Immature natural killer cell (primary cell): ENCODE measurements at places on chromosomes 5 and 9. TPM values are rescaled to one million over a fixed set of nuclear protein-coding genes. Genes with fewer than 3 reads are reported as not detected.

The SHOC1 gene
- not detected for polyA plus RNA-seq

The LCN10 gene
- polyA plus RNA-seq, result not detected

The LEAP2 gene
- polyA plus RNA-seq, result 2.0 TPM

The NCS1 gene
- 0.26 TPM for polyA plus RNA-seq

The MTAP gene
- 10.6 TPM for polyA plus RNA-seq

The IL3 gene
- 0.20 TPM for polyA plus RNA-seq

The ZNF300 gene
- polyA plus RNA-seq, result 0.40 TPM

The ENC1 gene
- polyA plus RNA-seq, result 17.2 TPM

The WHRN gene
- polyA plus RNA-seq, result 1.4 TPM

The FAM174A gene
- 7.7 TPM for polyA plus RNA-seq

- H3K36me3 ChIP-seq, result no peaks in the 10 kb centered on the region
- H3K4me3 ChIP-seq, result no peak overlapping the region
- no peak for DNase-seq
- peaks cover 2% of the 10 kb centered on the region for H3K27me3 ChIP-seq
- H3K4me1 ChIP-seq, result no peaks in the 10 kb centered on the region
- no peak overlapping the region for H3K27ac ChIP-seq
Measured at GRCh38 chr9:121888438-121888775, 204.7 kb downstream of the TTLL11 start.

GRCh38 chr5:128169401-128170017 lies 85.9 kb downstream of the SLC12A2 start:
- DNase-seq, result no peak
- H3K4me3 ChIP-seq, result no peak overlapping the region
- H3K36me3 ChIP-seq, result peaks cover 34% of the 10 kb centered on the region
- no peaks in the 10 kb centered on the region for H3K27me3 ChIP-seq
- no peaks in the 10 kb centered on the region for H3K4me1 ChIP-seq

- H3K27me3 ChIP-seq, result peaks cover 8% of the 10 kb centered on the region
- no peaks in the 10 kb centered on the region for H3K4me1 ChIP-seq
- no peaks in the 10 kb centered on the region for H3K36me3 ChIP-seq
- DNase-seq, result no peak
Measured at GRCh38 chr9:94584555-94584954, 9.1 kb downstream of the FBP2 start.

GRCh38 chr5:57843059-57843367 lies 360.4 kb upstream of the ACTBL2 start:
- H3K27me3 ChIP-seq, result peaks cover 3% of the 10 kb centered on the region
- H3K4me1 ChIP-seq, result no peaks in the 10 kb centered on the region
- H3K4me3 ChIP-seq, result no peak overlapping the region
- H3K27ac ChIP-seq, result no peak overlapping the region
- no peak for DNase-seq

DNA sequence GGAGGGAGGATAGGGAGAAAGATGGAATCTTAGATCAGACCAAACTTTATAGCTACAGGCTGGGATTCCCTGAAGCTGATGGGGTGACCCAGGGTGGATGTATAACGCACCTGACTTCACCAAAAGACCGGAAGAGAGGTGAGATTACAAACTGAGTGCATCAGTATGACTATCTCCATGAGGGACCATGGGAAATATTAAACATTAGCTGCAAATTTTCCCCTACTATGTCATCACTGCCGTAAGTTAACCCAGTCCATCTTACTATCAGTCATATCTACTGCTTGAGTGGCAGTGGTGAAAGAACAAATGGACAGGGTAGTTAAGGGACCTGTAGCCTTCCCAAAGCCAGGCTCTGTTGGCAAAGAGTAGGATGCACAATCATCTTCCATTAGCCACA lies 368.3 kb downstream of the EFNA5 start:
- DNase-seq, result no peak
- peaks cover 4% of the 10 kb centered on the region for H3K36me3 ChIP-seq
- H3K27ac ChIP-seq, result no peak overlapping the region
- H3K4me1 ChIP-seq, result peaks cover 31% of the 10 kb centered on the region
- no peak overlapping the region for H3K4me3 ChIP-seq

DNA sequence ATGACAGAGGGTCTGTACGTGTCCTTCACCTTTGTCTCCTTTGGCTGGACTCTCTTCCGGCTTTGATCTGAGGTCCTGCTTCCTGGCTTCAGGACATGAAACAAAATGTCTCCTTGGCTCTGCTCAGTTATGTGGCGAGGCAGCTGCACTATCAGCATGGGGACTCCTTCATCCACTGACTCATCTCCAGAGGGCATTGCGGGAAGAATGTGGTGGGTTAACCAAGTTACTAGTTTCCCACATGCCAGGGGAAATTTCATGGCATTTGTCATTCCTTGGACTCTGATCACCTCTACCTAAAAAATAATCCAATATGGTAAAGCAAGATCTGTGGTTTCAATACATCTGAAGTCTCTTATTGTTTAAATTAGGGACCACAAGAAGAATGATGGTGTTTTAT lies 259.7 kb downstream of the MED10 start:
- H3K4me3 ChIP-seq, result no peak overlapping the region
- H3K27ac ChIP-seq, result no peak overlapping the region
- H3K36me3 ChIP-seq, result no peaks in the 10 kb centered on the region
- DNase-seq, result no peak
- H3K27me3 ChIP-seq, result peaks cover 3% of the 10 kb centered on the region
- H3K4me1 ChIP-seq, result no peaks in the 10 kb centered on the region

GRCh38 chr9:136282272-136282861 lies 21.5 kb downstream of the CCDC187 start:
- no peaks in the 10 kb centered on the region for H3K36me3 ChIP-seq
- no peak for DNase-seq
- H3K27ac ChIP-seq, result no peak overlapping the region

GRCh38 chr9:87556821-87557220 lies 59.2 kb downstream of the DAPK1 start:
- H3K27me3 ChIP-seq, result peaks cover 4% of the 10 kb centered on the region
- no peak overlapping the region for H3K27ac ChIP-seq
- H3K36me3 ChIP-seq, result no peaks in the 10 kb centered on the region
- no peak overlapping the region for H3K4me3 ChIP-seq
- DNase-seq, result no peak
- H3K4me1 ChIP-seq, result no peaks in the 10 kb centered on the region

- H3K4me1 ChIP-seq, result no peaks in the 10 kb centered on the region
- H3K27me3 ChIP-seq, result peaks cover 2% of the 10 kb centered on the region
- H3K36me3 ChIP-seq, result no peaks in the 10 kb centered on the region
Measured at GRCh38 chr5:122699201-122699600, 75.7 kb upstream of the SNX2 start.

DNA sequence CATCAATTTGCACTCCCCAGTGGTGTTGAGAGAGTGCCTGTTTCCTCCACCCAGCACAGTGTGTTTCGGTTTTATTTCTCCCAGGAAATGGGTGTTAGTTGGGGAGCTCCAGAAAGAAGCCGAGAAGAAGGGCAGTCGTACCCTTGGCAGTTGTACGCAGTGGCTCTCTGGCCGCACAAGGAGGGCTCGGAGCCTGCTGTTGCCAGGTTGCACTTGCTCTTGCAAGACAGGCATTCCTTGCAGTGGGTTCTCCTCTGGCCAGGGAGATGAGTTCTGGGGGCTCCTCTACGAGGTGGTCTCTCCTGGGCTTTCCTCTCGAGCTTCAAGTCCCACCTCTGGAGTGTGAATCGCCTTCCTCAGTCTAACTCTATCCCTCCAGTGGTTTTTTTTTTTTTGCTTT lies 29.1 kb downstream of the QRFP start:
- no peak for DNase-seq
- H3K36me3 ChIP-seq, result peaks cover 10% of the 10 kb centered on the region
- no peak overlapping the region for H3K4me3 ChIP-seq
- no peaks in the 10 kb centered on the region for H3K27me3 ChIP-seq
- H3K27ac ChIP-seq, result no peak overlapping the region
- no peaks in the 10 kb centered on the region for H3K4me1 ChIP-seq

GRCh38 chr9:88753691-88754367 lies 218.9 kb downstream of the NXNL2 start:
- H3K4me3 ChIP-seq, result no peak overlapping the region
- no peaks in the 10 kb centered on the region for H3K36me3 ChIP-seq
- H3K4me1 ChIP-seq, result no peaks in the 10 kb centered on the region
- H3K27ac ChIP-seq, result no peak overlapping the region

GRCh38 chr9:136969150-136969549 lies 8.2 kb upstream of the PTGDS start:
- peaks cover 23% of the 10 kb centered on the region for H3K4me1 ChIP-seq
- no peak for DNase-seq
- H3K27me3 ChIP-seq, result peaks cover 11% of the 10 kb centered on the region
- H3K27ac ChIP-seq, result no peak overlapping the region

DNA sequence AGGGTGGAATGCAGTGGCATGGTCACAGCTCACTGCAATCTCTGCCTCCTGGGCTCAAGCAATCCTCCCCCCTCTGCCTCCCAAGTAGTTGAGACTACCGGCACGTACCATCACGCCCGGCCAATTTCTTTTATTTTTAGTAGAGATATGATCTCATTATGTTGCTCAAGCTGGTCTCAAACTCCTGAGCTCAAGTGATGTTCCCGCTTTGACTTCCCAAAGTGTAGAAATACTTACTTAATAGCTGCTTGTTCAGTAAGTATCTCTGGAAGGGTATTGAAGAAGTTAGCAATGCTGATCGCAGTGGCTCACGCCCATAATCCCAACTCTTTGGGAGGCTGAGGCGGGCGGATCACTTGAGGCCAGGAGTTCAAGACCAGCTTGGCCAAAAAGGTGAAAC lies 35.7 kb upstream of the PLIN2 start:
- peak overlapping the region; percentile 17 for H3K27ac ChIP-seq
- no peaks in the 10 kb centered on the region for H3K36me3 ChIP-seq
- no peaks in the 10 kb centered on the region for H3K27me3 ChIP-seq
- H3K4me3 ChIP-seq, result no peak overlapping the region

- no peaks in the 10 kb centered on the region for H3K27me3 ChIP-seq
- H3K4me3 ChIP-seq, result no peak overlapping the region
- H3K36me3 ChIP-seq, result peaks cover 22% of the 10 kb centered on the region
- no peaks in the 10 kb centered on the region for H3K4me1 ChIP-seq
- no peak overlapping the region for H3K27ac ChIP-seq
- no peak for DNase-seq
Measured at GRCh38 chr5:80793354-80793753, 138.6 kb upstream of the DHFR start.

- no peaks in the 10 kb centered on the region for H3K36me3 ChIP-seq
- peaks cover 5% of the 10 kb centered on the region for H3K27me3 ChIP-seq
- peak; percentile 36 for DNase-seq
- H3K27ac ChIP-seq, result peak overlapping the region; percentile 81
- H3K4me3 ChIP-seq, result peak overlapping the region; percentile 76
- H3K4me1 ChIP-seq, result peaks cover 24% of the 10 kb centered on the region
Measured at GRCh38 chr5:149605998-149606724, 24.9 kb downstream of the ARHGEF37 start.

DNA sequence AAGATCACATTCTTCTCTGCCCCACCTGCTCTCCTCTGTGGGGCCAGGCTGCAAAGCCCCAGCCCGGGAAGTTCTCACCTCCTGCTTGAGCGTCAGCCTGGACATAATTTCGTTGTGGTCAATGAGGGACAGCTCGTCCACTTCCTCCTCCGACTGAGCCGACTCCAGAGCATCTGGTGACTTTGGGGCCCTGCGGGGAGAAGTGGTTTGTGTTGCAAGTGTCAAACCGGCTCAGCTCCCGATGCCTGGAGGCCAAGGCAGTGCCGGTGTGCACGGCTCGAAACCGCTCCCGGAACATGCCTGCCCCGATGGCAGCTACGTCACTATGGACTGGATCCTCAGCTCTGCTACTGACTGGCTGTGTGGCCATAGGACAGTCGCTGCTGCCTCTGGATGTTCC lies 52.8 kb downstream of the PRRT1B start:
- peaks cover 16% of the 10 kb centered on the region for H3K4me1 ChIP-seq
- H3K4me3 ChIP-seq, result no peak overlapping the region
- peaks cover 20% of the 10 kb centered on the region for H3K36me3 ChIP-seq
- peaks cover 2% of the 10 kb centered on the region for H3K27me3 ChIP-seq
- peak overlapping the region; percentile 75 for H3K27ac ChIP-seq

GRCh38 chr5:159504106-159504856 lies 174.0 kb upstream of the IL12B start:
- H3K27ac ChIP-seq, result no peak overlapping the region
- peaks cover 3% of the 10 kb centered on the region for H3K27me3 ChIP-seq
- H3K4me1 ChIP-seq, result no peaks in the 10 kb centered on the region
- H3K36me3 ChIP-seq, result no peaks in the 10 kb centered on the region
- no peak overlapping the region for H3K4me3 ChIP-seq

DNA sequence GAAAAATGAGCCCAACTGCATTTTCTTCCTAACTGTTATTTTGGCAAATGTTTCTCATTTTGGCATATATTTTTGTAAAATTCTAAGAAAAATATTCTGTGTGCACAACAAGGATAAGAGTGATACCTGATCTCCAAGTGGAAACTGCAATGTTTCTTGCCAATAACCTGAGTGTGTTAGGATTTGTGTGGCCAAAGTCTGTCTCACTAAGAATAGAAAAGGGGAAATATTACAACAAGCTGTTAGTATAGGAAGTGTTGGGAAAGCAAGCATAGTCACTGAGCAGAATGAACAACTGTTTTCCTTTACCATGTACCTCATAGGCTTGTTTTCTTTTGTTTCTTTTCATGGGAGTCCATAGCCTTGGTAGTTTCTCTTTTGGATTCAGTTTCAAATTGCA lies 624.2 kb downstream of the MTRR start:
- no peak for DNase-seq
- H3K4me3 ChIP-seq, result no peak overlapping the region
- H3K36me3 ChIP-seq, result no peaks in the 10 kb centered on the region
- no peaks in the 10 kb centered on the region for H3K27me3 ChIP-seq
- H3K4me1 ChIP-seq, result no peaks in the 10 kb centered on the region
- H3K27ac ChIP-seq, result no peak overlapping the region

- H3K36me3 ChIP-seq, result no peaks in the 10 kb centered on the region
- H3K27me3 ChIP-seq, result peaks cover 3% of the 10 kb centered on the region
- no peak overlapping the region for H3K27ac ChIP-seq
- no peaks in the 10 kb centered on the region for H3K4me1 ChIP-seq
Measured at GRCh38 chr5:152256580-152256979, 148.5 kb downstream of the NMUR2 start.

DNA sequence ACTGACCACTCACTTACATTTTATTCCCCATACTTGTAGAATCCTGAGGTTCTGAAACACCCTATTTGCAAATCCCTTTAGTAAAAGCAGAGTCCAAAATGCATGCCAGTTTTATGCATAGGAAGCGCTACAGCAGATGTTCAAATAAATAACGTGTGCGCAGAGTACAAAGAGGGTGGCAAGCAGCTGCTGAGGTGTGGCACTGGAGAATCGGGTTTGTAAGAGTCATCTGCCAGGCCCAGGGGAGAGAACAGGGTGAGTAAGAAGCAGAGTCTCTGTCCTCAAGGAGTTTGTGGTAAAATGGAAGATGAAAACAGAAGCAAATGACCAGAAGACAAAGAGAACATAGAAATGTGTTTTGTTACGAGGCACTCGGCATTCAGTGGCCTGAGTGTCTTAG lies 288.8 kb downstream of the GLIS3 start:
- H3K36me3 ChIP-seq, result no peaks in the 10 kb centered on the region
- no peak overlapping the region for H3K4me3 ChIP-seq
- H3K27me3 ChIP-seq, result no peaks in the 10 kb centered on the region
- H3K27ac ChIP-seq, result no peak overlapping the region
- no peak for DNase-seq

DNA sequence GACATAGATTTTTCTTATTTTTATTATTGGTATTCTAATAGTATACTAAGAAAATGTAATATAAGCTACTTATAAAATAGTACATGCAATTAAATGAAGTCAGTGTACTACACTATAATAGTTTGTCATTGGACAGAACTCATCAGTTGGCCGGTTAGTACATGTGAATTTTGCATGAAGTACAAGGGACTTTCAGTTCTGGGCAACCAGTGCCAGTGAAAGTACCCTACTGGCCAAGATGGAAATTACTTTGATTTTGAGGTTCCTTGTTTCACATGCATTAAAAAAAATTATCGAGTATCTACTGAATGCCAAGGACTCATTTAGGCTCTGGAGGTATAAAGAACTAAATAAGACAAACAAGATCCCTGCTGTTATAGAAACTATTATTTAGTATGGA lies 213.4 kb upstream of the ELL2 start:
- H3K36me3 ChIP-seq, result no peaks in the 10 kb centered on the region
- peaks cover 2% of the 10 kb centered on the region for H3K27me3 ChIP-seq
- H3K4me1 ChIP-seq, result no peaks in the 10 kb centered on the region
- H3K4me3 ChIP-seq, result no peak overlapping the region
